ENCODE measurements at places on chromosomes 13 and 19.

GRCh38 chr13:106423530-106423929 is 111.9 kb downstream of the EFNB2 start:
- no peak for DNase-seq

DNA sequence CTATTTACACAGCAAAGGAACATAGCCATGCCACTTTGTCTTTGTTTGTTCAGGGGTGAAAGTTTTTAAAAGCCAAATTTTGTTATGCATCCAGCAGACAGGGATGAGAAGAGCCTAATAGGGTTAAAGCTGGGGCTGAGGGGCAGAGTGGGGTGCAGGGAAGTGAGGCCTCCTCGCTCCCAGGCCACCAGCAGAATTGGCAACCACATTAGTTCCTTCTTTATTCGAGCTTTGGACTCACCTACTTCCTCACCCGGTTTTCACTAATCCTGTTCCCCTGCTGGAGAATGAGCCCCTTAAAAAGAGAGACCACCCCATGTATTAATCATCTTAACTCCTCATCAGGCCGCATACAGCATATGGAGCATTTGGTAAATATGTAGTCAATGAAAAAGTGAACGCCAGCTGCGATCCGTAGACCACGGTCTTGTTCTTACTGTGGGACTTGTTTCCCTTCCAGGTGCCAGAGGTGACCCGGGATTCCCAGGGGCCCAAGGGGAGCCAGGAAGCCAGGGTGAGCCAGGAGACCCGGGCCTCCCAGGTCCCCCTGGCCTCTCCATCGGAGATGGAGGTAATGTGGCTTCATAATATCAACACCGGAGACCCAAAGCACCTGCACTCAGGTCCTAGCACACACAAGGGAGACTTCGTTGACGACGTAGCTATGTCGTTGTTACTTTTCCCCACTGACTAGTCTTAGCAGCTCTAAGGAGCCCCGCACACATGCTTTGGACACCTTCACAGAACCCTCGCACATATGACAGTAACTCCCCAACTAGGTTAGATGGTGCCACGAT is 112.1 kb downstream of the RAB20 start:
- no peak for DNase-seq

DNA sequence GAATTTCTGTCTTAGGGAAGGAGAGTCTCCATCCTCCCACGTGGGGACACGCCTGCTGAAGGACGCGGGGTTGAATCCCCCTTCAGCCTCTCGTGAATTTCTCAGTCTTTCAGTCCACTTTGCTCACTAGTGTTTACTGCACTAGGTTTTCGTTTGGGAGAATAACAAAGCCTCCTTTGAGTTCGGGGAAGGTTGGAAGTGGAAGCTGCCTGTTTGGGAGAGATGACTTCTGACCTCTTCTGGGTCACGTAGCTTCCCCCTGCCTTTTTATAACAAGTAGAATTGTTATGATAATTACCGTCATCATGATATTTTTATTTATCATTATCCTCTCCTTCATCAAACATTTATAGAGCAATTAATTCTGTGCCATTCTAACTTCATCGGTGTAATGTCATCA is 60.7 kb downstream of the ATP11A start:
- DNase-seq = no peak

DNA sequence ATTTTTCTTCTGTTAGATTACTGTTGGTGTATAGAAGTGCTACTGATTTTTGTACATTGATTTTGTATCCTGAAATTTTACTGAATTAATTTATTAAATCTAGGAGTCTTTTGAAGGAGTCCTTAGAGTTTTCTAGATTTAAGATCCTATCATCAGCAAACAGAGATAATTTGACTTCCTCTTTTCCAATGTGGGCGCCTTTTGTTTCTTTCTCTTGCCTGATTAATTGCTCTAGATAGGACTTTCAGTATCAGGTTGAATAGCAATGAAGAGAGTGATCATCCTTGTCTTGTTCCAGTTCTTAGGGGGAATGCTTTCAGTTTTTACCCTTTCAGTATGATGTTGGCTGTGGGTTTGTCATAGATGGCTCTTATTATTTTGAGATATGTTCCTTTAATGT is 5.6 kb upstream of the CD33 start:
- no peak for DNase-seq

GRCh38 chr13:64438084-64438483 is 2792.1 kb downstream of the PCDH9 start:
- no peak for DNase-seq

DNA sequence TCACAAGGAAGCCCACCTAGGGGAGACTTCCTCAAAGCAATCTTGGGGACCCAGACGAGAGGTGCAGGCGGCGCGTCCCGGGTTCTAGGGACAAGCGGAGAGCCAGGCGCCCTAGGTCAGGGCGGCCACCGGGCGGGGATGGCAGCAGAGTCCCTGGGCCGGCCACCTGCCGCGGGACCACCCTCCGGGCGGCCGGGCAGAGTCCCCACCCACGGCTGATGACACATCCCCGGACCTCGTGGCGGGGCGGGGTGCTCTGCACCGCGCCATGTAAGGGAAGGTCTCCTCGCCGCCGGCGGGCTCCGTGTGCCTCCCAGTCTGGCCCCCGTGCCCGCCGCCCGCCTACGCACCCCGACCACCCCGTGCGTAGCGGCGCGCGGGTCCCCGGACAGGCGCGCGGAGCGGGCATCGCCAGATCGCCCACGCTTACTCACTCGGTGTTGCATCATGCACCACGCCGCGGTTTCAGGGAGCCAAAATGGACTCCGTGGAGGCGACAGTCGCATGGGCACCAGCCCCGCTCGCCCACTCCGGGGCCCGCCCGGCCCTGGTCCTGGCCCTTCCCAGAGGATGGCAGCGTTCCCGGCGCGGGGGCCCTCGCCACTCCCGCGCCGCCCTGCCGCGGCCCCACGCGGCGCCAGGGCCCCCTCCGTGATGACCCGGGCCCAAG is 643 bp downstream of the SLC7A1 start:
- peak; percentile 9 for DNase-seq

DNA sequence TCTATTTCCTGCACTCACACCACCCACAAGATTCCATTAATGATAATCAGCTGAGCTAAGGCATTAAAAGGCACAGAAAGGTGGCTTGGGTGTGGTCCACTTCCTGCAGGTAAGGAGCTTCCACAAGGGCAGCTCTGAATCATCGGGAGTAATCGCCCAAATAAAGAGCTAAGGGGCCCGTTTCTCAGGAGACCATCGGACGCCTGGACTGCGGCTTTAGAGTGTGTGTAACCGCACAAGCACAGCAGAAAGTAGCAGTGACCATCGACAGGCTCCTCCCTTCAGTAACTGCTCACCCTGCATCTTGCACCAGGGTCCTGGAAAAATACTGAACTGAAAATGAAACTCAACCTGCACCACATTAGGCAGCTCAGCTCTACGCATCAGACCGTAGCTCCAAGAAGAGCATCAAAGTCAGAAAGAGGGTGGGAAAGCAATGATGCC is 6.0 kb downstream of the STK24 start:
- no peak for DNase-seq

DNA sequence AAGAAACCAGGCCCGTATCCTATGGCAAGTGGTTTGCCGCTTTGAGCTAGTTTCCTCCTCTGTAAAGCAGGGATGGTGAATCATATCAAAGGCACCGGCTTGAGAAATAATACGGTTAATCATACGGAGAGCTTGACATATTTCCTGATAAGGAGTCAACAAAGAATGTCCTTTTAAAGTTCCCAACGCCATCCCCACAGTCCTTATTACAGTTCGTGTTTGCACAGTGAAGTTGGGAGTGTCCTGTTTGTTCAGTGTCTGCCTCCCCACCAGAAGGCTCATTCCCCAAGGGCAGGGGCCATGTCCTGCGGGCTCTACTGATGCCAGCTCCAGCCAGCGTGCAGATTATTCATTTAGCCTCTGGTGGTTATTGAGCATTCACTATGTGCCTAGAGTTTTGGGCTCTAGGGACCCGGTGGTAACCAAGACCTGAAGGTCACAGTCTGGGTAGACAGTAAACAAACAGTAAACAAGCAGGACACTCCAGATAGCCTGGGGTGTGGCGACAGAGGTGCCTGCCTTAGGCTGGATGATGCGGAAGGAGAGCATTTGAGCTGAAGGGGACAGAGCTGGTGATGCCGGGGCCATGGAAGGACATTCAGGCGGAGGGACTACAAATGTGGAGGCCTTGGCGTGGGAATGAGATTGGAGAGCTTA is 6.3 kb downstream of the GRAMD1A start:
- DNase-seq = no peak

- no peak for DNase-seq
These were observed 4.8 kb downstream of the ABCC4 start for GRCh38 chr13:95296326-95296925.

DNA sequence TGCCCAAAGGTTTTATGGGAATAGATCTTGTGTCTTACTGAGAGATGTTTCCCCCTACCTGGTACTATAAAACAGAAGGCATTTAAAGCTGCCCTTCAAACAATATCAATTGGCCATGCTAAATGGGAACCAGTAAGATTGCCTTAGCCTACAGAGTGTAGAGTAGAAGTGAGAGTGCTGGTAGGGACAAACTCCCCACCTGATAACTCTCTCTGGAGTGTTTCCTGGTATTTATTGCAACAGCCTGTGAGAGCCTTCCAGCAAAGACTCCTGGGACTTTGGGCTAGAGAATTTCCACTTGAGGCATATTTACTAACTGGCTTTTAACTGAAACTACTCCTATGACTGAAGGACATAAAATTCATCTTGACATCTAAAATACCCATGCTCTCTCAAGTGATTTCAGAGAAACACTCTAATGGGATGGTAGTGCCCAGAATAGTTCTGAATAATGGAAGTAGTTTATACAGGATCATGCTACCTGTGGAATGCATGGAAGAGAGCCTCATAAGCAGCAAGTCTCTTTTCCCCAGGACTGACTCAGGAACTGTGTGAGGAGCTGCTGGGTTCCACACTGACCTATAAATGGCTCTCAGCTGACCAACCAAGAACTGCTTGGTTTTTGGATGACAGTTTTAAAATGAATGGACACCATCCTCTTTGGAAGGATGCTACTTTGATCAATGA is 132.7 kb upstream of the SLITRK5 start:
- DNase-seq = no peak

GRCh38 chr19:30109565-30109964 is 167.5 kb downstream of the URI1 start:
- no peak for DNase-seq

DNA sequence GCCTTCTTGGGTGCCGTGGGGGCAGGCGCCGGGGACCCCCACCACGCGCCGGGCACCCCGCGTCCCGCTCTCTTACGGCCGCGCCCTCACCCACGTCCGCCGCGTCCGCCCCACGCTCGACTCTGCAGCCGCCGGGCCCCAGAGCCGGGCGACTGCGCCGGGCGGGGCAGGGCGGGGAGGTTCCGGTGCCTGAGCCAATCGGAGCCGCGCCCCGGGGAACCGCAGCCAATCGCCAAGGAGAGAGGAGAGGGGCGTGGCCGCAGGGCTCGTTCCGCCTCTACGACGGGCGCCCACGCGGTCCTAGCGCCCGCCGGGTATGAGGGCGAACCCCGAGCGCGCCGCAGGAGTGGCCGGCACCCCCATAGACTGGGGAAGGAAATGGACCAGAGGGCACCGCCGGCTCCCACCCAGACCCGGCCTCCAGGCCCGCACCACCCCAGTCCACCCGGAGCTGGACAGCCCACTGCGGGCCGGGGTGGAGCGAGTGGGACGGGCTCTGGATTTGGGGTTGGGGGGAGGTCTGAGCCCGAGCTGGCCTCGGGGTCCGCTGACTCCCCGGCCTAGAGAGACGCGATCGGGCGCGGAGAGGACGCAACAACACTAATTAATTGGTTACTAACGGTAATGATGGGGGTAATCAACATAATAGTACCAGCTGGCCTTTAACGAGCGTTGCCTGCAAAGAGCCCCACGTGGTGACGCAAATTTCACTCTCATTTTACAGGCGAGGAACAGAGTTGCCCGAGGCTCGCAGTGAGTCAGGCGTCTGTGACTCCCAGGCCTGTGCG is at the start of gene MFSD12:
MFSD12 (minus strand) TSS at position 126 of the 788 bp plus-strand sequence. CDS start 183 bp downstream, outside the sequence.
- peak; percentile 85 for DNase-seq

DNA sequence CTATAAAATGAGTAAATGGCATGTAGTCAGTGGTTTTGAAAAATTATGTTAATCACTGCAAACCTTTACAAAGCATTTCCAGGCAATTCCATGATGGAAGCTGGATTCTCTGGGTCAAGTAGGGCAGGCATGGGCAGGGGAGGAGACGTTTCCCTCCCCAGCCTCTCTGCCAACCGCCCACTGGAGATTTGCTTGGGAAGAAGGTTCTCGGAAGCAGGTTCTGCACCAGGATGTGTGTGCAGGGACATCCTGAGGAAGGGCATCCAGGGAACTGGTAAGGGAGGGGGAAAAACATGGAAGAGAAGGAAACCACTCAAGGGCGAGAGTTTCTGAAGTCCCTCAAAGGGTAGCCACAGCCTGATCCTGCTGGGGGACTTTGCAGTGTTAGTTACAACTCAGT is 469.1 kb downstream of the TSHZ3 start:
- DNase-seq = no peak

- no peak for DNase-seq
These were observed 24.3 kb downstream of the RCBTB1 start for GRCh38 chr13:49561062-49561410.

GRCh38 chr13:60135344-60135743 is 28.4 kb downstream of the DIAPH3 start:
- no peak for DNase-seq

DNA sequence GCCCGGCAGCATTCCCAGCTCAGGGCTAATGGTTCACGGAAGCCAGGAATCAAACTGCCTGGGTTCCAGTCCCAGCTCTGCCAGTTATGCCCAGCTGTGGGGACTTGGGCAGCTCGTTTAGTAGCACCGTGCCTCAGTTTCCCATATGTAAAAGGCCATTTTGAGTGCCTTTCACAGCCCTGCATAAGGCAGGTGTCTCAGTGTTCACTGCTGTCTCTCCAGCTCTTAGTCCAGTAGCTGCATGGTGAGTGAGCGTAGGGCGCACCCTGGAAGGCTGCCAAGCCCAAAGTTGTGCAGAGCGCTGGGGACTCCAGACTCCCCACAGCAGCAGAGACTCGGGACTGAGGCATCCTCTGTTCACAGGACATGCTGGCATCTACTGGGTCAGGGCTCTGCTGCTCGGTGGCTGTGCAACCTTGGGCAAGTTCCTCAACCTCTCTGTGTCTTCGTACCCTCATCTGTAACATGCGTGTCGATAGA is 5.5 kb downstream of the RPL28 start:
- DNase-seq = no peak

GRCh38 chr19:13796301-13797057 is 1.2 kb downstream of the ZSWIM4 start:
- DNase-seq = no peak

GRCh38 chr13:100203696-100204367 is 114.9 kb downstream of the PCCA start:
- no peak for DNase-seq

GRCh38 chr13:114115191-114115671 is 17.2 kb downstream of the RASA3 start:
- no peak for DNase-seq

All from stimulated activated CD4-positive, alpha-beta T cell treated with anti-CD3 and anti-CD28 coated beads, Interleukin-1b, Interleukin-23, amount 100 ng/mL, for 1 hour (primary cell).